ENCODE measurements at places on chromosomes 3 and 15.
A peak's percentile ranks its signal among the peaks of the same experiment; 100 is the strongest.

DNA sequence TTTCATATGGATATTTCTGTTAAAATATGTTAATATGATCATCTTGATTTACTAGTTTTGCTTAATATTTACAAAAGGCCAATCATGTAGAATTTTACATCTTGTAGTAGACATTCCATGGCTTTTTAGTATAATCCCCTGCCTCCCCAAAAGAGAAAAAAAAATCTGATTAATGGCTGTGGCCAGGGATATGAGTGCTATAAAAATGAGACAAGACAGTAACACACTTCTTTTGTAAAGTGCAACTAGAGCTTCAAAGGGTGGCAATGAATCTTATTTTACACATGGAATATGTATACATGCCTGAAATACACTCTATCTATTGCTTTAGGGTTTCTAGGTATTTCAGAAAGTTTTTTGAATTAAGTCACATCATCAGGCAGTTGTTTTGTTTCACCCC lies 112.2 kb upstream of the NANOGP8 start:
- DNase-seq, result no peak

- DNase-seq, result no peak
These were observed 4.3 kb upstream of the EIF3J start for GRCh38 chr15:44532689-44533088.

DNA sequence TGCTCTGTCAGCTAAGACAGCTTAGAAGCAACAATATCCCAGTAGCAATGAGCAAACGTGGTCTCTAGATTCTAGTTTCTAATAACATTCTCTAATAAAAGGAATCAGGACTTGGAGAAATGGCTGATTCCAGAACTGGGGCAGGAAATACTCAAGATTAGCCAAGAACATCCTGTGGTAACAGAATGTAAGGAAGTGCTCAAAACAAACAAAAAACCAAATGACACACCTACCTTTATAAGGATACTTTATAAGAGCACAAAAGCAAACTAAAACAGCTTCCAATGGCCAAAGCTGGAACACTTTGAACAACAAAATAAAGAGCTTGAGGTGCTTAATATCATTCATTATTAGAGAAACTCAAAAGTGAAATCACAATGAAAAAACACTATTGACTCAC lies 33.1 kb upstream of the EIF5A2 start:
- DNase-seq, result no peak

DNA sequence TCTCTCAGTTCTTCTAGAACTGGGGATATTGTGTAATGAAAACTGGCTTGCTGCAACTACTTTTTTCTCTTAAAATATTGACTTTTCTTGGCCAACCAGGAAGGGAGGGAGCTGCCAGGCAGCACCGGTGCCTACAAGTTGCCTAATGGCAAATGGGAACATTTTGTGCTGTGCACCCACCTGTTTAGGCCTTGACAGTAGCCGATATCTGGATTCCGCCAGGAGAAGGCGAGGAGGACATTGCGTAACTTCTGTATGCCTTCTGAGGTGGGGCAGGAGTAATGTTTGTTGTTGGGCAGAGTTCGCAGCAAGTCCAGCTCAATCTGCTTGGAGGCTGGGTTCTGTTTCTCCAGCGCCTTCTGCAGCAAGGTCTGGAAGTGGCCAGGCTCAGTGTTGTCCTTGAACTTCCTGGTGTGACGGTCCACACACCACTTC lies 64.9 kb downstream of the TBC1D2B start:
- DNase-seq, result no peak

GRCh38 chr3:186665625-186666188 lies at the start of gene HRG:
HRG (plus strand) TSS chr3:186666014; CDS start chr3:186666032, 18 bp downstream.
- no peak for DNase-seq

GRCh38 chr3:30711867-30712266 lies 105.5 kb downstream of the TGFBR2 start:
- no peak for DNase-seq

- no peak for DNase-seq
These were observed 293.0 kb upstream of the SOX14 start for GRCh38 chr3:137471130-137471529.

GRCh38 chr3:191414286-191414685 lies 46.7 kb upstream of the PYDC2 start:
- no peak for DNase-seq

GRCh38 chr3:38542401-38543298 lies 46.5 kb downstream of the EXOG start:
- no peak for DNase-seq

DNA sequence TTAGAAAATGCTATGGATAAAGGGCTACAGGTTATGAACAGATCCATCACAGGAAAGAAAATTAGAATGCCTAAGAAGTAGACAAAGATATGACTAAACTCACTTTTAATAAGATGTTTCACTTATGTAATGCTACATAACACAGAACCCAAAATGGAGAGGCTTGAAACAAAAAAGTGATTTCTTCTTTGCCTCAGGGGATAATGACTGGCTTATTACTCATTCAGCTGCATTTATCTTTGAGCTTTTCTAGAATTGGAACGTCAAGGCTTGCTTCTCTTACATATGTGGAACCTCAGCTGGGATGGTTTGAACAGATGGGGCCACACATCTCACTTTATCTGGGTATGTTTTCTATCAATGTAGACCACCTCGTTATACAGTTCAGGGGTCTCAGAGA lies 120.6 kb upstream of the EPHA3 start:
- no peak for DNase-seq

DNA sequence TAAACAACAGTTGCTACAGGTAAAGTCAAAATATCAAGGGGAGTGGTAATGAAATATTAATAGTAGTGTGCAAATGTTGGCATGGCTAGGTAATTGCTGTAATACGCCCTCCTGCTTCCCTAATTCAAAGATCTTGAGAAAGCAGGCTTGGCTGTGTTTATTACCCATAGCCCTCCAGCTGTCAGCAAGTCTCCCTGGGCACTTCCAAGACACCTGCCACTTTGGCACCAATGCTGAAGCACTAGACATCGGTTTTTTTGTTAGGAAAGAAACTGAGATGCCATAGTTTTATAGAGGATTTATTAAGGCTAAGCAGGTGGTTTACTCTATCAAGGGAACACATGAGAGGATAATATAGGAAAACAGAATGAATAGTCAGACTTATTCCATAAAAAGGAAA lies 64.4 kb downstream of the P2RY1 start:
- no peak for DNase-seq

GRCh38 chr3:73614419-73614818 lies 10.3 kb downstream of the PDZRN3 start:
- no peak for DNase-seq

GRCh38 chr3:81837071-81837593 lies 75.7 kb upstream of the GBE1 start:
- DNase-seq, result no peak

DNA sequence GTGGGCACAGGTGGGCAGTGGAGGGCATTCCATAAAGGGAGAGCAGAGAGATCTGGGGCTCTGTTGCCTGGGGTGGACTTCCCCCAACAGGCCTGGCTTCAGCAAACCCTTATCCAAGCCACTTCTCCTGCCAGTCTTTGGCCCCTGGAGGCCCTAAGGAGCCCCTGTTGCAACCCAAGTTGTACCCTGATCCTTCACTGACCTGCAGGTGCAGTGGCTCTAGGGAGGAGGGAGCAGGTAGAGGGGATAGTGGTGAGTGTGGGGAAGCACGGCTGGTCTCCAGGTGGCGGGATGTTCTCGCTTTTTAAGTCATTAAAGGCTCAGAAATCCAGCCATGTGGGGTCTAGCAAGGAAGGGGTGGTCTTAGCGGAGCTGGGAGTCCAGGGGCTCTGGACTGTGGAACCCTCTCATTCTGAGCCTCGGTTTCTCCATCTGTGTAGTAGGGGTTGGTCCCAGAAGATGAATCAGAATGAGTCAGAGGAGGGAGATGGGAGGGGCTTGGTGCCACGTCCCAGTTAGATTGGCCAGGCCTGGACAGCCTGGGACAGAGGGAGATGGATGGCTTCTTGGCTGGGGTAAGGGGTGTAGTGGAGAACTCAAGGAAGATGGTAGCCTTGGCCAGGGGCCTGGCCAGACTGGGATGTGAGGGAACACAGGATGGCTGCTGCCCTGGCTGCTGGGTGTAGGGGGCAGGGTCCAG lies 2.6 kb downstream of the ZBTB47 start:
- no peak for DNase-seq

GRCh38 chr3:17765819-17766472 lies 23.5 kb upstream of the TBC1D5 start:
- no peak for DNase-seq

DNA sequence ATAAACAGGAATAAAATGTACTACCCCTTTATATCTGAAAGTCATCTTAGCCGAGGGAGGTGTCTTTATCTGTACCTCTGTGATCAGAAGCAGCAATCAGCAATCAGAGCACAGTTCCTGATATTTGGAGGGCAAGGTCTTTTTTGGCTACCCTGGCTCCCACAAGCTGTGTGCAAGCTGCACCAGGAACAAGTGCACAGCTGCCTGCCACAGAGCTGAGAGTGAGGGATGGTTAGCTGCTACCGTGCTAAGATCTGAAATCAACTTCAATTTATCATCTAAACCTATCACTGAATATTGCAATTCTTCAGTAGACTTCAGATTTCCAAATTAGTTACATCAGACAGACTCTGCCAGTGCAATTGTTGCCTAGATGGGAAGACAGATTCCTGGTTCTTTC lies 404.6 kb upstream of the ARL6 start:
- no peak for DNase-seq

DNA sequence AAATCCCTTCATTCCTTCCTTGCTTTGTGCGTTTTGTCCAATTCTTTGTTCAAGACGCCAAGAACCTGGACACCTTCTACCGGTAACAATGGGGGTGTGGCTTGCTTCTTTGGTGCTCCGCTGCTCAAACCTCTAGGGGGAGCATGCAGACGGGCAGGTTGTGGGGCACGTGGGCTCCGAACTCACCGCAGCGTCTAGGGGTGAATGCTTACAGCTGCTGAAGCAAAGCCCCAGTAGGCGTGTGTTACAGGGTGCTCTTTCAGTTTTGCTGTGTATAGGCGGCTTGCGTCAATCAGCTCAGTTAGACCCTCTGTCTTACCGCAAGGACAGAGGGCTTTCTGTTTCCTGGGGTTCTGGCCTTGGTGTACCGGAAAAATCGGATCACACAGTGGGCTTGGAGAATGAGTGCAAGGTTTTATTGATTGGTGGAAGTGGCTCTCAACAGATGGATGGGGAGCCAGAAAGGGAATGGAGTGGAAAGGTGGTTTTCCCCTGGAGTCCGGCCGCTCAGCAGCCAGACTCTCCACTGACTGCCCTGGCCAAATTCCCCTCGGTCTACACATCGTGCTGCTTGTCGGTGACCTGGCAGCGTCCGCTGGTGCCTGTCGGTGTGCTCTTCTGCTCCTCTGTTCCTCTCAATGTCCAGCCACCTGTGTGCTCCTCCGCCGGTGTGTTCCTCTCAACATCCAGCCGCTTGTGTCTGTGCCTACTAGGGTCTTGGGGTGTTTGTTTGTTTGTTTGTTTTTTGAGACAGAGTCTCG lies 1.2 kb upstream of the LRRC34 start:
- DNase-seq, result peak; percentile 49

GRCh38 chr3:23640471-23641146 lies 165.1 kb upstream of the UBE2E1 start:
- DNase-seq, result no peak

DNA sequence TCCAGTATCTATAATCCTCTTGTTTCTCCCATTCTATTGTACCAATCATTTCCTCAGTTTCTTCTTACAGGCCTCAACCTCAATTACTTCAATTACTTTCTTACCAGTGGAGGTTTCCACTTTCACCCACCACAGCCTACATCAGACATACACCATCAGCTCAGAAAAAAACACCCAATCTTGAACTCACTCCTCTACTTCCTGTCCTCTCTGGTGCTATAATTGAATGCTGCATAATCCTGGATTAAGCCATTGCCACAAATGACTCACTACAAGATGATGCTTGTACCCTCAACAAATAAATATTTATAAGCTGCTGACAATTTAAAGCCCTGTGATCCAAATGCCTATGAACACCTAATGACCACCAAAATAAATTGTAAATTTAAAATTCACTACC lies 18.5 kb downstream of the RYK start:
- DNase-seq, result no peak

- DNase-seq, result no peak
These were observed 430.7 kb downstream of the EDEM1 start for GRCh38 chr3:5618170-5618569.

DNA sequence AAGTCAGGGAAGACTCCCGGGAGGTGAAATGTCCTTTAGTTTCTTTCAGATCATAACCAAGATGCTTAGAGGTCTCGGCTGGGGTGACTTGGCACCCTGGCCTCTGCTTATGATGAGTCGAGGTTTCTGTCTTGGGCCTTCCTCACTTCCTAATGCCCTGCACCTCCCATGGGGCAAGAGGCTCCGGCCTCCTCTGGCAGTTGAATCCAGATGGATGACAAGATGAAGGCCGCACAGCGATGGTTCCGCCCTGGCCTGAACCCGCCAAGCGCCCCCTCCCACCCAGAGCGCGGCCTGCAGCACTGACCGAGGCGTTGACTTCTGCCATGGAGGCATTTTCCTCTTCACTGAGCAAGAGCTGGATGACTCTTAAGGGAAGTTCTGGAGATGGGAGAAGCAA lies 31.3 kb downstream of the MUC20 start:
- no peak for DNase-seq

GRCh38 chr3:187695449-187695848 lies 6.9 kb downstream of the RTP2 start:
- no peak for DNase-seq

DNA sequence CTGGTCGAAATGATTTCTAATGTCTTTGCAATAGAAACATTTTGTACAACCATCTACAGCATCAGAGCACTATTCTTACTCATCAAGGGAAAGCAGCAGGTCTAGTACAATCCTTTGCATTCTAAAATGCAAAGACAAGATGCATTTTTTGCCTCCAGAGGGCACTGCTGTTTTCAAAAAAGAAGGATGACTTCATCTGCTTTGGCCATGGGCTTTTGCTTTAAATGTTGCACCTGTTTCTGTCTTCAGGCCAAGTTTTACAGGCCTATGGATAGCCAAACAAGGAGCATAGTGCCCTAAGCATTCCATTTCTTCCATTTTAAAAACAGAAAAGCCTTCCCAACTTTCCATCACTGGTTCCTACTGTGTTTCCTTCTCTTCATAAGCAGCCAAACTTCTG lies 3.4 kb downstream of the PARP9 start:
- peak; percentile 24 for DNase-seq

- DNase-seq, result no peak
These were observed 251.0 kb downstream of the KCNH8 start for GRCh38 chr3:19399356-19399755.

DNA sequence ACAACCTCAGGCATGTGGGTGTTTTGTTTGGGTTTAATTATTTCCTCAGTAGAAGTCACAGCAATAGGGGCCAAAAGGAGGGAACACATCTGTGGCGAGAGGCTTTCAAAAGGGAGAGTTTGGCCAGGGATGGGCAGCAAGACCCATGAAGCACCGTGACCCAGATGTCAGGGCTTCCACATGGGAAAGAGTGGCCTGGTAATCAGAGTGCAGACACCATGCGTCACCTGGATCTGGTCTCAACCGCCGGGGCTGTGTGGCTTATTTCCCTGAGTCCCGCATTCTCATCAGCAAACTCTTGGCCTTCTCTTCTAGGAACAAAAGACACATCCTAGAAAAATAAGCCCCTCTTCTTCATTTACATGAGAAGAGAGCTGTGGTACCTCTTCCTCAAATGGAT lies 12.4 kb upstream of the MUSTN1 start:
- no peak for DNase-seq
